ENCODE measurements at places on chromosomes 16 and 17.

- no peak for DNase-seq
Observed at GRCh38 chr17:10894220-10894619, 56.3 kb upstream of the PIRT start.

GRCh38 chr17:44236444-44236991 is 17.0 kb upstream of the UBTF start:
- DNase-seq, result no peak

DNA sequence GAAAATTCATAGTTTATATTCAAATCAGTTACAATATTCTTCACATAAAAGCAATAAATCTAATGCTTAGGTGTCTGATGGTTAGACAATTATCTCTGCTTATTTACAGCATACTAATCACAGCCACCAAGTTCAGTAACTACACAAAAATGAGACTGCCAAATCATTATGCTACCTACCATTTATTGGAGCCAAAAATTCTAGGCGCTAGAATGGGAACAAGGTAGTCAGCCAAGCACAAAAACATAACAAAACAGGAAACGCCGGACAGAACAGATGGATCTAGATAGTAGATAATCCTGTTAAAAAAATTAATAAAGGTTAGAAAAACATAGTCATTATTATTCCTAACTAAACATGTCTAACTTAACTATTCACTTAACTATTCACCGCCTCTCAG is 3.6 kb downstream of the ARL6IP1 start:
- DNase-seq, result no peak

GRCh38 chr17:55407641-55408566 is 13.7 kb downstream of the MMD start:
- no peak for DNase-seq

- no peak for DNase-seq
Observed at GRCh38 chr17:61235827-61236197, 163.8 kb upstream of the TBX2 start.

- no peak for DNase-seq
Observed at GRCh38 chr16:4345836-4346781, 5.0 kb downstream of the PAM16 start.

GRCh38 chr17:66704858-66705520 is 129.9 kb upstream of the CACNG5 start:
- DNase-seq, result no peak

GRCh38 chr17:50918933-50919296 is 52.8 kb upstream of the TOB1 start:
- DNase-seq, result no peak

DNA sequence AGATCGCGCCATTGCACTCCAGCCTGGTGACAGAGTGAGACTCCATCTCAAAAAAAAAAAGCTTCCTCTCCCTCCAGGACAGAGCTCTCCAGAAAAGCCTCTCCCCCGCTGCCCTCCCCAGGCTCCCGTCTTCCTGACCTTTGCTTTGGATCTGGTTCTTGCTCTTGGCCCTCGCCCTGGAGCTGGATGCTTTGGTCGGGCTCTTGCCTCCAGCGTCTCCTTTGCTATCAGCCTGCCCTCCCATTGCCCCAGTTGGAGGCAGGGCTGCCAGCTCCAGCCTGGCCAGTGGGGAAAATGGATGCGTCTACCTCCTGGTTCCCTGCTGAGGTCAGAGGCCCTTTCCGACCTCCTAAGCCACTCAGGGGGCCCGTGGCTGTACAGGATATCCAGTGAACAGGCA is 35.9 kb downstream of the TRARG1 start:
- no peak for DNase-seq

- DNase-seq, result no peak
Observed at GRCh38 chr17:40559564-40559916, 5.7 kb downstream of the CCR7 start.

GRCh38 chr17:50310455-50311111 is 35.3 kb upstream of the XYLT2 start:
- DNase-seq, result no peak

DNA sequence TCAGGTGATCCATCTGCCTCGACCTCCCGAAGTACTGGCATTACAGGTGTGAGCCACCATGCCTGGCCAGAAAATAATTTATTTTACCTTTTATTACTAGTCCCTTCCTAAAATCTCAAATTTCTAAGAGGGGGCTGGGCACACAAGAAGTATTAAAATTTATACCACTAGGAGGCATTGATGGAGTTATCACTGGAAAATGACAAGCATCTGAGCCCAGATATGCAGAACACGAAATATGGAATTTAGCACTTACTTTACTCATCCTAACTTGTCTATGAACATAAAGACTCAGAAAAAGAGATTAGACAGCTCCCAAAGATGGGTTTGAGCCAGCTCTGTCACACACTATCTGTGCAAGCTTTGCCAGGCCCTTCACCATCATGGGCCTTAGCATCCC is 46.4 kb downstream of the STAT5A start:
- DNase-seq, result no peak

DNA sequence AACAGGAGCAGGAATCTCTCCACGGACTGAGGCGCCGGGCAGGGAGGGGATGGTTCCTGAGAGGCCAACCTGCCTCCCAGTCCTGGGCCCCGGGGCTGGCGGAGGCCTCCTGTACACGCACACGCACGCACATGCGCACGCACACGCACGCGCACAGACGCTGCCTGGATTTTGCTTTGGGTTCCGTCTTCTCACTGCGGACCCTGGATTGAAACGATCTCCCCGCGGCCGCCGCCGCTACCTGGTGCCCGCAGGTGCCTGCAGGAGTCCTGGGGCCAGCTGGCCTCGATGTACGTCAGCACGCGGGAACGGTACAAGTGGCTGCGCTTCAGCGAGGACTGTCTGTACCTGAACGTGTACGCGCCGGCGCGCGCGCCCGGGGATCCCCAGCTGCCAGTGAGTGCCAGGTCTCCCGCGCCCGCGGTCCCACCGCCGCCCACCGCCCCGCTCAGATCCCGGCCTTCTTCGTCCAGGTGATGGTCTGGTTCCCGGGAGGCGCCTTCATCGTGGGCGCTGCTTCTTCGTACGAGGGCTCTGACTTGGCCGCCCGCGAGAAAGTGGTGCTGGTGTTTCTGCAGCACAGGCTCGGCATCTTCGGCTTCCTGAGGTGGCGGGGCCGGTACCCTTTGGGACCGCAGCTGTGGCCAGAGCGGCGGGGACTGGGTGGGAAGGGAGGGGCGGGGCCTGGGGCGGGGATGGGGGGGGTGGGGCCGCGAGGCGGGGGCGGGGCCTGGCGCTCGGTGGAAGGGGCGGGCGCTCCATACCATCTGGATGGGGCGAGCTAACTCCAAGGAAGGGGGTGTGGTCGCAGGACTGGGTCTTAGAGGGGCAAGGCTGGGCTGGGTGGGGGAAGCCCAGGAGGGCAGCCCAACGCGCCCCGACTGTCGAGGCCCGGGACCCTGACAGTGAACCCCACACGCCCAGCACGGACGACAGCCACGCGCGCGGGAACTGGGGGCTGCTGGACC is 12.3 kb downstream of the CES4A start:
- peak; percentile 56 for DNase-seq

DNA sequence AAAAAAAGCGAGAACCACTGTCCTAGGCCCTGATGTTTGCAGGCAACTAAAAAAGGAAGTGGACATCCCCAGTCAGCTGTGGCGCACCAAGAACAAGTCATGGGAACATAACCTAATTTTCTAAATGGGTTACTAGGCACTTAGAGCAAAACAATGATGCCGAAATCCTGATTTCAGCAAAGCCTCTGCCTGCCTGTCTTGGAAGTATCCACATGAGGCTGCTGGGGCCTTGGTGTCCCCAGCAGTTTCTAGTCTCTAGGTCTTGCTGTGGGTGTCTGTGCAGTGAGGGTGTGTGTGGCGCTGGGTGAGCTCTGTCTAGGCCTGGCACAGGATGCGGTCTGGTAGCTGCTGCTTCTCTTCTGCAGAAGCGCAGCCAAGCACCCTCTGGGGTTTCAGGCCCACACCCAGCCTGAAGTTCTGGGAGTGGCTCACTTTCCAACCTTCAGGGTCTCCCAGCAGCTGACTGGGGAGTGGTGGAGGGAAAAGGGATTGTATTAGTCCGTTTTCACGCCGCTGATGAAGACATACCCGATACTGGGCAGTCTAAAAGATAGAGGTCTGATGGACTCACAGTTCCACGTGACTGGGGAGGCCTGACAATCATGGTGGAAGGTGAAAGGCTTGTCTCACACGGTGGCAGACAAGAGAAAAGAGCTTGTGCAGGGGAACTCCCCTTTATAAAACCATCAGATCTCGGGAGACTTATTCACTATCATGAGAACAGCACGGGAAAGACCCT is 21.1 kb downstream of the STH start:
- no peak for DNase-seq

- peak; percentile 67 for DNase-seq
Observed at GRCh38 chr16:58628845-58629732, 537 bp downstream of the CNOT1 start.

- no peak for DNase-seq
Observed at GRCh38 chr16:72530434-72530833, 358.5 kb upstream of the PMFBP1 start.

DNA sequence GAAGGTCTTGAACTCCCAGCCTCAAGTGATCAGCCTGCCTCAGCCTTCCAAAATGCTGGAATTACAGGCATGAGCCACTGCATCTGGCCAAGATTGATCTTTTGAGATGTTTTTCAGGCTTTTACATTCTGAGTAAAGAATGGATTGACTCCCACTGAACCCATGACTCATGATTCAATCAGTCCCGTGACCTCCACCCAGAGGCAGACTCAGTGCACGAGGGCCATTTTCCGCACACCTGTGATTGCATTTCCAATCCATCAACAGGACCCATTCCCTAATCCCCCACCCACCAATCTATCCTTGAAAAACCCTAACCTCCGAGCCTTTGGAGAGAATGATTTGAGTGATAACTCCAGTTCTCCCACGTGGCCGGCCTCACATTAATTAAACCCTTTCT is 40.4 kb upstream of the PRKCB start:
- no peak for DNase-seq

DNA sequence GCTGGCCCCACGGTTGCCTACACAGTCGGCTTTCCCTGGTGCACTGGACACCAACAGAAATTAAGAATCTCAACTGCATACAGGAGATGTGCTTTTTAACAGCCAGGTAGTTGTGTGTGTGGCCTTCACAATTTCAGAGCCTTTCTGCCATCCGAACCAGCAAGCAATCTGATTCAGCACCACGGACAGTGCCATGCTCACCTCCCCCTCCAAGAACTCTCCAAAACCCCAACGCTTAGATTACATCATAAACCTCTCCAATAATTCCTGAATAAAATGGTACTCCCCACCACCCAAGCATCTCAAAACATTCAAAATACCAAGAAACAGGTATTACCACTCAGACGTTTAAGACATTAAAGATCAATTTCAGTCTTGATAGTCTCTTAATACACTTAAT is 31.8 kb downstream of the USP7 start:
- DNase-seq, result peak; percentile 76

- no peak for DNase-seq
Observed at GRCh38 chr16:21037168-21037567, 113.5 kb downstream of the DNAH3 start.

- no peak for DNase-seq
Observed at GRCh38 chr16:82585675-82586074, 41.1 kb upstream of the CDH13 start.

DNA sequence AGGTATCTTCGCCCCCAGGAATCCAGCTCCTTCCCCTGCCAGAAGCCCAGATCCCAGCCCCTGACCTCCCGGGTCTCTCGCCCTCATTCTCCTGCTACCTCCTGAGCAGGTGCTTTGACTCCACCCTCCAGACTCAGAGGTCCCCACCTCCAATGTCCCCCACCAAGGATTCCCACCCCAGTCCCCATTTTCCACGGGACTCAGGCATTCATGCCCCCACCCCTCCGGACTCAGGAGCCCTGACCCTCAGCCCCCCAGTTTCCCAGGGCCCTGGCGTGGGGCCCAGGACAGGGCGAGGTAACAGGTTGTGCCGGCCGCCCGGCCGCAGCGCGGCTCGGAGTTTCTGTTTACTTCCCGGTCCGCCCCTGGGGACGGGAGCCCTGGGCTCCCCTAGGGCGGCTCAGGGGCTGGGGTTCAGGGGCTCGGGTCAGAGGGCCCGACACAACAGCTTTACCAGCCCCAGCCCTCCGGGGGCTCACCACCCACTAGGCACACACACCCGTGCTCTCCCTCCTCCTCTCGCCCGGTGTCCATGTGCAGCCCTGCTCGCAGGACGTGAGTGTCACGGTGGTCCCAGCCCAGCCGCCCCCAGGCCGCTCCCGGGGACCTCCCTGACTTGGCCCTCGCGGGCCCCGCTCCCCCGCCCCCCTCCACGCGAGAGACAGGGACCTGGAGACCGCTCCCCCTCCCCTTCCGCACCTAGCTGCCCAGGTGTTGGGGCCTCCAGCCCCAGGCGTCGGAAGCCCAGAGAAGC is 595 bp downstream of the BICDL2 start:
- DNase-seq, result no peak

DNA sequence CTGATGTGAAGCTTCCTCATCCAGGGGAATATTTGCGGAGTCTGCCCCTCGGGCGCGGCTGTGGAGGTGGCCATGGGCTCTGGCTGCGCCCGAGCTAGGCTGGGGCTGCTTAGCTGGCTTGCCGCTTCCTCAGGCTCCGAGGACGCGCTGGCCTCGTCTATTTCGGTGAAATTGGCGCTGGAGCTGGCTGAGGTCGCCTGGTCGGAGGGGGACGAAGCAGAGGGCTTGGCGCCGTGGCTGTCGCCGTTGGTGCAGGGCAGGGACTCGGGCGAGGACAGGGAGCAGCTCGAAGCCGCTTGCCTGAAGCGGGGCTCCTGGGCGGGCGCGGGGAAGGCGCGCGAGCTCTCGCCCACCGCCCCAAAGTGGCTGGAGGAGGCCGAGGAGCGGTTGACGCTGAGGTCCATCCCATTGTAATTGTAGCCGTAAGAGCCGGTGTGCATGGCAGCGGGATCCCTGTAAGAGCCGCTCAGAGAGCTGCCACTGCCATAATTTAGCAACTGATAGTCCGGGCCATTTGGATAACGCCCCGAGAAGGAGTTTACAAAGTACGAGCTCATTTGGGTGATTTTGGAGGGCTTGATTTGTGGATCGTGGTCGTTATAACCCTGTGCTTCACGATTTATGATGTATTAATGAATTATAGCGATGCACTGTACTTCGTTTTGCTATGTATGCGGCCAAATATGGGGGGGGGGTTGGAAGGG is at the start of gene HOXB5:
Gene HOXB5 (minus strand): TSS at position 654 of the 704 bp plus-strand sequence. CDS start 97 bp downstream, at position 557.
- DNase-seq, result no peak

Measured in DND-41 (cell line).